ENCODE measurements at places on chromosomes 7 and 10.

DNA sequence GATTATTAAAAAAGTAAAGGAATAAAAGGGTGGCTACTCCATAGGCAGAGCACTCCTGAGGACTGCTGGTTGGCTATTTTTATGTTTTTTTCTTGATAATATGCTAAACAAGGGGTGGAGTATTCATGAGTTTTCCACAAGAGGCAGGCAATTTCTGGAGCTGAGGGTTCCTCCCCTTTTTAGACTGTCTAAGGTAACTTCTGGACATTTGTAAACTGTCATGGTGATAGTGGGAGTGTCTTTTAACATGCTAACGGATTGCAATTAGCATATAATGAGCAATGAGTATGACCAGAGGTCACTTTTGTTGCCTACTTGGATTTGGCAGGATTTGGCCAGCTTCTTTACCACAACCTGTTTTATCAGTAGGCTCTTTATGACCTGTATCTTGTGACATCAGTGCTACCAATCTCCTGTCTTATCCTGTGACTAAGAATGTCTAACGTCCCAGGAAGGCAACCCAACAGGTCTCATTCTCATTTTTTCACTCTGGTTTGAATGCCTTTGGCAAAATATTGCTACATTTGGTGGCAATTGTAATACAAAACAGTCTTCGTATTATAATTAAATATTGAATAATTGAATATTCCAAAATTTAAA is 587.8 kb upstream of the POM121L12 start:
- DNase-seq, result no peak

DNA sequence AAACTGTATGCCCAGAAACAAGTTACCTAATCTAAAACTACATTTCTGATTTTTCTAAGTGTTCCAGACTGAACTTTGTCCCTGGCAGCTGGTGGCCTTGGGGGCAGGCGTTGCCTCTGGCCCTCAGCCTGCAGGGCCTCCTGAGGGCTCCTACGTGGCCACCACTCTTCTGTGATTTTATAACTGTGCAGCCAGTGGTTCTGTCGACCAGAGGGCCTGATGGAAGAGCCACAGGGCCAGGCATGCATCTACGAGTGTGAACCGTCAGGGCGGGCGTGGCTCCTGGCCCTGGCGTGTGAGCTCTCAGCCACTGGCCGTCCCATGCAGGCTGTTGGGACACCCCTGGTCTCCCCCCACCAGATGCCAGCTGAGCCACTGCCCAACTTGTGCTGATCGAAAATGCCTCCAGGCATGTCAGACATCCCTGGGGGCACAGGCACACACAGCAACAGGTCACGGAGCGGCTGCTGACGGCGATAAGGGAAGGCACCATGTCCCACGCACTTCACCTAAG is 173.4 kb downstream of the ZMYND11 start:
- peak; percentile 68 for DNase-seq

DNA sequence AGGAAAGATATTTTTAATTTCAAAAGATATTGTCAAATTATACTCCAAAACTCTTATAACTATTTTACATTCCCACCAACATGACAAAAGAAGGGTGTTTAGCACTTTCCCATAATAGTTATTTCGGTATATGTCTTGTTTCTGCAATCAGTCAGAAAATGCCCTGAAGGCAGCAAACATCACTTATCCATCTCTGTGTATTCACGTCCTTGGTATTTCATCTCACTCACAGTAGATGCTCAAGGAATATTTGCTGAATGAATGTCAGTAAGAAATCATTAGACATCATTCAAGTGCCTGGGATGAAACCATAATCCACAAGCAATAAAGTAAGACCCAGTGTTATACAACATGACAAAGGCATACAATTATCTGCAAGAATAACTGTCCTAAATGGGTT is 112.7 kb downstream of the GFRA1 start:
- DNase-seq, result no peak

GRCh38 chr10:131452926-131453720 is 141.6 kb upstream of the TCERG1L start:
- DNase-seq, result peak; percentile 42
